ENCODE measurements at places on chromosomes 11 and 22.

DNA sequence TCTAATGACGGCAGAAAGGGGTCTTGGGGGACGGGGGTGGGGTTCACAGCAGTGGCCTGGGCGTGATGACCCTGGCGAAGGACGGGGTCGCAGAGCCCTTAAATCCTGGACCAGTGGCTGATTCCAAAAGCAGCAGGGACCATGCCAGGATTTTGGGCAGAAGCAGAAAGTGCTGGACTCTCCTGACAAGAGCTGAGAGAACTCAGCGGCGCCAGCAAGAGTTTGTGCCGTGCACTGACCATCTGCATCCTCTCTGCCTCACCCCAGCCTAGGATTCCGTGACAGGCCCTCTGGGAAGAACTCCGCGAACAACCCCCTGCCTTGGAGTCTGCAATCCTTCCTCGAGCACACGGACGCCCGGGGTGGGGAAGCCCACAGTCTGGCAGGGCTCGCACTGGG lies 644 bp upstream of the NDUFV1 start:
- DNase-seq = no peak

DNA sequence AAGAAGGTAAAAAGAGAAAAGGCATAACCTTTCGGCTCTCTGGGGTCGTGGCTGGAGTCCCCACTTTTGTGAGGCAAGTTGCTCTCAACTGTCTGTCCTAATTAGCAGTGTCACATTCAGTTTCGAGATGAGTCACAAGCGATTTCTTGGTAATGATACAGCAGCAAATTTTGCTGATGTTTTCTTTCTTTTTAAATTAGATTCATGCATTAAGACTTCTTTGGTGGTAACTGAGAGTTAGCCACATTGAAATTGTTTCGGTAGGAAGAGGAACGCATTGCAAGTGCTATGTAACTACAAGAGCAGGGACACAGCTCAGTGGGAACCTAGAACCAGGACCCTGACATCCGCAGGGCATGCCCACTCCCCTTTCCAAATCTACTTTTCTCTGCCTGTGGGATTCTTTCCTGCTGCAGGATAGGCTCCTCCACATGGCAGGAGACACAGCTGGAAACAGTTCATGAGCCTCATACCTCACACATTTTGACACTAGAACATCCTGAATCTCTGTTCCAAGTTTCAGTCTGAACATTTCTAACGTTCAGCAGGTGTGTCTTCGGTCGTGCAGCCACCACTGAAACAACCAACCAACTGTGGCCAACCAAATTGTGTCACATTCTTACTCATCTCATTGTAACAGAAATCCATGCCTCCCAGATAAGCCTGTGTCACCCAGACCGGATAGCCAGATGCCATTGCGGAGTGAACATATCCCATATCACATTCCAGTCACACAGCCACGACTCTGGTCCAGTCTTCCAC lies 987.6 kb downstream of the NTM start:
- DNase-seq = no peak

GRCh38 chr11:32379719-32380118 lies 55.6 kb downstream of the WT1 start:
- no peak for DNase-seq

GRCh38 chr11:43447151-43447550 lies 88.4 kb downstream of the TTC17 start:
- DNase-seq = no peak

DNA sequence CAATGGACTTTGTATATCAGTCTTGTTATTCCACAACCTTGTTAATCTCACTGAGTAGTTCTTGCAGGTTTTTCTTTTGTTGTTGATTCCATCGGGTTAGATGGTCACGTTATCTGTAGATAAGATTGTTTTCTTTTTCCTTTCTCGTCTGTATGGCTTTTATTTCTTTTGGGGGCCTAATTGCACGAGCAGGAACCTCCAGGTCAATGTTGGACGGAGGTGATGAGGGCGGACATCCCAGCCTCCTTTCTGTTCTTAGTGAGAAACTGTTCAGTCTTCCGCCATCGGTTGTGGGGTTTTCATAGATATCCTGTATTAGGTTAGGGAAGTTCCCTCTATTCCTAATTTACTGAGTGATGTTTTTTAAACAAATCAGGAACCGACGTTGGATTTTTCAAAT lies 4.8 kb upstream of the PRR33 start:
- no peak for DNase-seq

DNA sequence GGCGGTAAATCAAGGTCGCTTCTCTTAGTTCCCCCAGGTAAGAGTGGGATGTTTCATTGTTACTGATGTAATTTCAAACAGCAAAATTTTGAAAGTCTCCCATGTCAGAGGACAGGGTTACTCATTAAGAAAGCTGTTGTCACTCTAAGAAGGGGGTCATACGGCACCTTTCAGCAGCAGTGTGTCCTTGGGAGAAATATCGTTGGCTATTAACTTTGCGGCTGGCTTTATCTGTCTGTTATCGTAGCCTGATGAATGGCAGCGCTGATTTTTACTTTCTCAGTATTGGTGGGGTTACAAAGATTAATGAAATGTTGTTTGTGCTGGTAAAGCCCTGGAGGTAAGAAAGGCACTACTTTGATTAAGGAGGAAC lies 27.5 kb upstream of the FBXO3 start:
- no peak for DNase-seq

All from iPS DF 6.9 (cell line).